ENCODE measurements at places on chromosomes 12 and 14.
A peak's percentile ranks its signal among the peaks of the same experiment; 100 is the strongest.

DNA sequence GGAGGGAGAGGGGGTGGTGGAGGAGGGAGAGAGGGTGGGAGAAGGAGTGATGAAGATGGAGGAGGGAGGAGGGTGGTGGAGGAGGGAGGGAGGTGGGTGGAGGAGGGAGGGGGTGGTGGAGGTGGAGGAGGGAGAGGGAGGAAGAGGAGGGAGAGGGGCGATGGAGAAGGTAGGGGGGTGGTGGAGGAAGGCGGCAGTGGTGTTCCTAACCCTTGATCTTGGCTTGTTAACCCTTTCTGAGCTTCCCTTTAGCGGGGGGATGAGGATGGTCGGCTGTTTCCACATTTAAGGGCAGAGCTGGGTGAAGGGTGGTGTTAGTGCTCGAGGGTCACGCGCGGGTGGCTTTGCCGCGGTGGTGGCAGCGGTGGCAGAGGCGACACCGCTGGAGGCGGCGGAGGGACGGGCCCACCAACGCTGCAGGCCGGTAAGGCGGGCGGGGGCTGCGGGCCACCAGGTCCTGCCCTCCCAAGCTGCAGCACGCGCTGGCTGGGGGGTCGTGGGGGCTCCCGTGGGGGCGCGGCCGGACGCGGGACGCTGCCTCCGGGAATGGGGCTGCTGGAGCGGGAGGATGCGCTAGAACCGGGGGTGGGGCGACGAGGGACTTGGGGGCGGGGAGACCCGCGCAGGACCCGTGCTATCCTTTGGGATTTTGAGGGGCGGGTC is 156.3 kb downstream of the PTPN11 start:
- DNase-seq, result peak; percentile 4

DNA sequence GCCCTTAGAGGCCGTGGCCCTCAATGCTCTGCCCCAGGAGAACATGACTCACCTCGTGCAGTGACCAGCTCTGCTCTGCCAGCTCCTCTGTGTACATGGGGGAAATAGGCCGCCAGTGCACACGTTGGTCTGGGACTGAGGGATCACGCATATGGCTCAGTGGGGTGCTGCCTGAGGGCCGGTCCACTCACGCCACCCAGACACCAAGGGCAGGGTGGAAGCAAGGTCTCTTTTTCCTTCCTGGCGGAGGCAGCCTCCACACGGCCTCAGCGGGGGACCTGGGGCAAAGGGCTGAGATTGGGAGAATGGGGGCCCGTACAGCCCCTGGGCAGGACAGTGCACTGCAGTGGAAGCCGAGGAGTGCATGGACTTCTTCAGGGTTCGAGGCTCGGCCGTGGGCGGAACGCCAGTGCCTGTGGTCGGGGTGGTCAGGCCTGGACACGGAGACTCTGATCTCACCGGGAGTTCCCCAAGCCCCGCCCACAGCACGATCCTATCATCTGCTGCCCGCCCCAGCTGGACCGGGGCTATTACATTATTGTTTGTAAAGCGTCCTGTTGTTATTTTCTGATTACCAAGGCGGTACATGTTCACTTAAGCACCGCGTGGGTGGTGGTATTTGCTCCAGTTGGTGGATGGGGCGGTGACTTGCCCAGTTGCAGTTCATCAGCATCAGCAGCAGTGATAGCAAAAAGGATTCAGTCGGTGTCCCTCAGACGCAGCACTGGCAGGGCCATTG is 38.8 kb upstream of the TDRD9 start:
- DNase-seq, result no peak

GRCh38 chr12:132475304-132476037 is 14.5 kb upstream of the FBRSL1 start:
- DNase-seq, result no peak

GRCh38 chr12:99435095-99435791 is 212.3 kb upstream of the GARIN6 start:
- no peak for DNase-seq

DNA sequence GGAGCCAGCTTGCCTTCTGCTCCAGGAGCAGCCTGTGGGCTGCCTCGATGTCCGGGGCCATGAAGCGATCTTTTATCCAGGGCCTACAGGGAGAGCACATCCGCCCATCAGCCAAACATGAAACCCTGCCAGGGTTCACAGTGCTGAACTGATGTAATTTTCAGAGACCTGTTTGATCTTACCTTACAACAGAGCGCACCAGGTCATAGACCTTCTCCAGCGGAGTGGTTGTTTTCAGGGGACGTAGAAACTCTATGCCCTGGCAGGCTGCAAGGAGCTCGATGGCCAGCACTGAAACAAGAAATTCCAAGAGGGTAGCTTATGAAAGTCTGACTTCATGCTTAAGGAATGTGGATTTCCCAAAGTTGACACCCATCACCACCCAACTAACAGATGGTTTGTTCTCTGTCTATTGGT is 19.7 kb downstream of the HAL start:
- DNase-seq, result no peak

- DNase-seq, result no peak
Measured at GRCh38 chr12:12460935-12461922, 101.4 kb downstream of the DUSP16 start.

GRCh38 chr12:112121780-112122565 is 3.4 kb upstream of the TRAFD1 start:
- no peak for DNase-seq

DNA sequence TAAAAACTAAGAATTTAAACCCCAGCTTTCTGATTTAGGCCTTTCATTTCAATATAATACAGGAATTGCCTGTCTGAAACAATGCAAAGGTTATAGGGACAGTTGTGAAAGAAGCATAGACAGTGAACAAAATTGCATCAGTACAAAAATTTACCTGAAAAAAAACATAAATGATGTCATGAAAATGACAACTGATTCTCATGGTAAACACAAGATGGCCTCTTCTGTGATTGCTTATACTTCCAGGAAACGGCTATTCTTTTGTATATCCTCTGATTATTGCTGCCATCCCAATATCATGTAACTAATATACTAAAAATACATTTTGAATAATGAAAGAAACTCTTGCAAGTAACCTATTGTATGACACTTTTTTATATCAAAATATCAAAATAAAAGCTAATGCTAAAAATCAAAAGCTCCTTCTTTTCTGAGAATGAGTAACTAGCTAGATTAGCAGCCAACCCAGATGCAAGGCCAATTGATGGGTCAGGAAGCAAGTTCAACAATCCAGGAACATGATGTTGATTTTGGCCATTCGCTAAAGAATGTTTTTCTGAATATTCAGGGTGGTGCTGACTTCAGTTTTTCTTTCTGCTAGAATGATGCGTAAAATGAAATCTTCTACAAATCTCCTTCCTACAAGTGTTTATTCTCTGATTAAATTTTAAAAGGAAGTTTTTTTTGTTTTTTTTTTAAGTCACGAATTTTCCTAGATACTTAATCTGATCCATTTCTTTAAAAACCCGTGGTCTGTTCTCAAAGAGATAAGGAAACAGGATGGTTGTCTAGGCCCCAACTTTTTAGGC is 83.6 kb downstream of the ALX1 start:
- no peak for DNase-seq

- DNase-seq, result no peak
Measured at GRCh38 chr12:131773582-131774221, 54.5 kb upstream of the MMP17 start.

DNA sequence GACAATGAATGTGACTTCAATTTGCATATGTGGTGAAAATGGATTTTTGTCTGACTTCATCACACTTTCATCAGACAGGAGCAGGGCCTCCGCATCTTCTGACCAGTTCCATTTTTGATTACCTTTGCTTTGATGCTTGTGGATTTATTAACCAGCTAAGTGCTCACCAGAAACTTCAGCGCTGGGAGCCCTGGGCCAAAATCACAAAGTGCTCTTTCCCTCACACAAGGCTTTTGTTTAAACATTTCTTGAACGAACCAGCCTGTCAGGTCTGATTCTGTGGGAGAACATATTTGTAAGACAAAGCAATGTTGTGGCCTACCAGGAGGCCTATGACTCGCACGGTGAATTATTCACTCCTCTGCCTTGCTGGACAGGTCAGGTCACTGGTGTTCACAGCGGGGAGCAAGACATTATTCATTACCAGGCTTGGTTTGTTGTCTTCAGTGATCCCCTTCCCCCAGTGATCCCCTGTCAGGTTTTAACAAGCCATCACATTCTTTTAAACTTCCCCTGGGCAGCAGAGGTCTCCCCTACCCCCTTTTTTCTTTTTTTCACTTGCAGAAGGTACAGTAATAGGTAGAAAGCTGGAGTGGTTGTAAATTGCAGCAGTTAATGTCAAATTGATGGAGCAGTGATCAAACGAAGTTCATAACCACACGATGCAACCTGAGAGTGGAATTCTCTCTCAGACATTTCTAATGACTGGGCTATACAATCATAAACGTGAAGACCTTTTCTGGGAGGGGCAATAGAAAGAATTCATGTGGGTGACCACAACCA is 167.5 kb upstream of the PRICKLE1 start:
- DNase-seq, result no peak

DNA sequence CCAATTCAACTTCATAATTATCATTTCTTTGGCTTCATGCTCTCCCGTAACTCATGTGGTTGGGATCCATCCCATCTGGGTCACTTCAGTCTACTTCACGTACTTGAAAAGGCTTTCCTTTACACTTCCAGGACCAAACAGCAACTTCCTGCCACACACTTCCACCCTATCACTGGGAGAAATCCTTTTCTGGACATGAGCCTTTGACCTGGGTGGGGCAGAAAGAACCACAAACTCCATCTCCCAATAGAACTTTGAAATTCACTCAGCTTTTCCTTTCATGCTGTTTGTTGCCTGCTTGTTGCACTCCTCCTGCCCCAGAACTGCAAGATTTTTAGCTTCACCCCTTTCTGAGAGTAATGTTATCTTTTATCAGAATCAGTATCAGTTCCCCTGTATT is 18.4 kb upstream of the GALNT16 start:
- no peak for DNase-seq

- no peak for DNase-seq
Measured at GRCh38 chr14:82647088-82647810, 1113.6 kb upstream of the SEL1L start.

GRCh38 chr12:91222746-91223145 is 40.1 kb upstream of the DCN start:
- no peak for DNase-seq

- no peak for DNase-seq
Measured at GRCh38 chr14:74554742-74555362, 57.2 kb downstream of the LTBP2 start.

GRCh38 chr12:112848972-112849371 is 57.4 kb downstream of the RPH3A start:
- no peak for DNase-seq

DNA sequence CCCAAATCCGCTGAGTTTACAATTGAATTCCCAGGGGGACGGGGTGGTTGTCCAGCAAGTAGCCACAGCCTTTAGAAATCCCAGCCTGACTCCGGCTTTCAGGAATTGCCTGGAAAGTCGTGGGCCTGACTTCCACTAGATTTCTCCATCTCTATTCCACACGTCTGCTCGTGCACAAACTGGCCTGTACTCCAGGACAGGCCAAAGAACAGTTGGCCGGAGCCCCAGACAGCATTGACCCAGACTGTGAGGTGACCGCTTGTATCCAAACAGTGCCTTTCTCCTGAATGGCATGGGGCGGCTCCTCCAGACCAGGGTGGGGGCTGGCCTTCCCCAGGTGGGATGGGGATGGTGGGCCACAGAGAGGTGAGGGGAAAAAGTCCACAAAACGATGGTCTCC is 62.2 kb downstream of the KDM2B start:
- DNase-seq, result no peak

DNA sequence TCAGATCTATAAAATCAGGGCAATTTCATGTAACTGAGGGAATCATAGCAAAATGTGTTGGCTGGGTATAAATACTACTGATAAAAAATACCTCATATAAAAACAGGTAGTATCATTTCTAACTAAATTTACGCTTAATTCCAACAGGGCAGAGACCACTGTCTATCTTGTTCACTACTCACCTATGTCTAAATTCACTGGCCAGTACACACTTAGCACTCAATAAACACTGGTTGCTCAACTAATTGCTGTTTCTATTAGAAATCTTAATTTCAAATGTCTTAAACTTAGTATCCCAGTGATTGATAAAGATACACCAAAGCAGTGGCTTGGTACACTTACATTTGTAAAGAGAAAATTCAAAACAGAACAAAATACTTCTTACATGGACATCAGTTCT is 55.6 kb downstream of the HNRNPC start:
- no peak for DNase-seq

GRCh38 chr12:113325916-113326315 is 9.0 kb downstream of the SLC8B1 start:
- no peak for DNase-seq

- DNase-seq, result no peak
Measured at GRCh38 chr12:52527121-52527800, 7.1 kb upstream of the KRT5 start.

- DNase-seq, result no peak
Measured at GRCh38 chr12:120119271-120119973, 2.9 kb upstream of the RAB35 start.

DNA sequence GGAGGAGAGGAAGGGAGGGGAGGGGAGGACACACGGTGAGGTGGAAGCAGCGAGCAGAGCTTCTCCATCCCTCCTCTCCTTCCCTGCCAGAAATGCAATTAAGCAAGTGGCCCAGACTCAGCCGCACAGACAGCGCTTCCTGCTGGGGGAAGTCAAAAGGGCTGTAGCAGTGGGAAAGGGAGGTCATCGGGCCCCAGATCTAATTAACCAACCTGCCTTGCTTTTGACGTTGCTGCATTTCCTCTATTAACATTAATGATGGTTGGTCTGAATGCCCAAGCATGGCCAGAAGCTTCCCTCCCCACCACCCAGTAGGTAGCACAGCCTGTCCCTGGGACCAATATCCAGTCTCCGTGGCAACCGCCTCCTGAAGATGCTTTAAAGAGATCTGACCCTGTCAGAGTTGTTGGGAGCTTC is 4.6 kb upstream of the NGB start:
- DNase-seq, result no peak

- no peak for DNase-seq
Measured at GRCh38 chr14:54848910-54849309, 53.7 kb downstream of the GCH1 start.

GRCh38 chr12:3332188-3332587 is 158.8 kb upstream of the PRMT8 start:
- peak; percentile 18 for DNase-seq

GRCh38 chr12:113555226-113555625 is 83.6 kb upstream of the LHX5 start:
- DNase-seq, result no peak

GRCh38 chr12:87988534-87988933 is 40.7 kb downstream of the C12orf50 start:
- no peak for DNase-seq

DNA sequence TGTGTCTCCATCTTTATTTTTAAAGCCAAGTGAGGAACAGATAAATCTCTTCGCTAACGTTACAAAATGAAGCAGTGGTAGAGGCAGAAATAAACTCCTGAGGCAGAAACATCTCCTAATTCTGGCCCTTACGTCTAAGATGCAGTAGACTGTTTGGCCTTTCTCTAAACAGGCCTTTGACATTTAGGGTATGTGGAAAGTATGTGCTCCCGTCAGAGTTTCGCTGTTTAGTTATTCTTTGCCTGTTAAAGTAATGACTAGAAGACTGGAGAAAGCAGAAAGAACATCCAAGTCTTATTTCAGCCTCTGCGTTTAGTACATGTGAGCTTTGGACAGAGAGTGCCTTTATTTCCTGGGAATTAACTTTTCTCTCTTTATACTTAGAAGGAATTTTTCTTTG is 216.6 kb downstream of the RAD51B start:
- no peak for DNase-seq
